ENCODE measurements at places on chromosomes 11 and 22.

- no peak for DNase-seq
Observed at GRCh38 chr22:50058906-50059880, 1.1 kb upstream of the TTLL8 start.

- DNase-seq = no peak
Observed at GRCh38 chr22:27108425-27109114, 451.2 kb downstream of the MIAT start.

DNA sequence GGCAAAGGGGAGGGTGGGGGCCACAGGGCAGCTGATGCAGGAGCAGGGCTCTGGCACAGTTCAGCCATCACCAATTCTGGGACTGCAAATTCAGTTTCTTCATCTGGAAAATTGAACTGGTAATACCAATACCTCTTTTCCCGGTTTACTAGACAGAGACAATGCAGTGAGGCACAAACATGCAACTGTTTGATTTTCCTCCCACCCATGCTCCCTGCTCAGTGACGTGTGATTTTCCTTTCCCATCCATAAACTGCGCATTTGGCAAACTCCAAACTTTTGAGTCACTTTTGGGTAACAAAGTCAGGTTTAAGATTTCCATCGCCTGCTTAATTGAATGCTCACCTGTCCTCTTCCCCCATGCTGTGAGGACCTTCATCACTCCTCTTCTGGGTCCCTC lies 23.2 kb downstream of the P2RY2 start:
- no peak for DNase-seq

- DNase-seq = no peak
Observed at GRCh38 chr11:17924713-17925112, 88.1 kb downstream of the SERGEF start.

- no peak for DNase-seq
Observed at GRCh38 chr11:135022454-135022853, 610.4 kb upstream of the B3GAT1 start.

DNA sequence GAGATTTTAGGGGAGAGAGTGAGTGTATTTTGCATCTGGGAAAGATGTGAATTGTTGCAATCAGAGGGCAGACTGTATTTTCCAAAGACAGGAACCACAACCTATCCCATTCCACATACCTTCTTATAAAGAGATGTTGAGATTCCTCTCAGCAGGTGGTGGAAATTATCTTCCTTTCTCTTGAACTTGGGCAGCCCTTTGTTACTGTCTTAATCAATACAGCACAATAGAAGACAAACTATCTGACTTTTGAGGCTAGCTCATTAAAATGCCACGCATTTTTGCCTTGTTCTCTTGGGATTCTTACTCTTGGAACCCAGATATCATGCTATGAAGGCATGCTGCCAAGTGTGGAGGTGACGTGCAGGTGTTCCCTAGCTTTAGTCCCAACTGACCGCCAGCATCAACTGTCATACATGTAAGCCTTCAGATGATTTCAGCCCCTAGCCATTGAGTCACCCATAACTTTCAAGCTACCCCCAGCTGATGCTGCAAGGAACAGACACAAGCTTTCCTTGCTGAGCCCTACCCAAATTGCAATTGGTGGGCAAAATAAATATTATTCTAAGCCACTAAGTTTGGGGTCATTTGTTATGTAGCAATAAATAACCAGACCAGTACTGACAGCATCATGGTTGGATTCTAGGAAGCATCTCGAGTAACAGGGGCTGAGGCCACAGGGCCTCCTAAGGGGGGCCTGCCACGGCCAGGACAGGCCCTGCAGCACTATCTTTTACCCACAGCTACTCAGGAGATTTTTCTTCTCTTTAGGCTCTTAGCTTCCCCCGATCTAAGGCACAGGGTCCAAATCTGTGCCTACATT lies 63.0 kb downstream of the RPL27A start:
- no peak for DNase-seq

DNA sequence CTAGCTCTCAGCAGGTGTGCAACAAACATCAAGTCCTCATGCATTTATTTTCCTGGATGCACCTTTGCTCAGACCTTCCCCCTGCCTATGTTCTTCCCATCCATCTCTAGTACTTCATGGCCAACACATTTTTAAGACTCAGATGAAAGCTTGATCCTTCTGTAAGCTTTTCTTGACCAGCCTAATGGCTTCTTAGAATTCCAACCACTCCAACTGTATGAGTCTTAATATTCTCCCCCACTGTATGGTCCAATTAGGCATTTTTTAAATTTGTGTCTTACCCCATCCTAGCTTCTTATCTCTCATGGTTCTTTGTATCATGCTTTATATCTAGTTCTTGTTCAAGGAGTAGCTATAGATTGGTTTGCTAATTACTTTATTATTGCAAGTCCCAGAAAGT lies 44.8 kb downstream of the TENM4 start:
- DNase-seq = no peak

- DNase-seq = no peak
Observed at GRCh38 chr11:95595973-95596489, 193.6 kb downstream of the FAM76B start.

DNA sequence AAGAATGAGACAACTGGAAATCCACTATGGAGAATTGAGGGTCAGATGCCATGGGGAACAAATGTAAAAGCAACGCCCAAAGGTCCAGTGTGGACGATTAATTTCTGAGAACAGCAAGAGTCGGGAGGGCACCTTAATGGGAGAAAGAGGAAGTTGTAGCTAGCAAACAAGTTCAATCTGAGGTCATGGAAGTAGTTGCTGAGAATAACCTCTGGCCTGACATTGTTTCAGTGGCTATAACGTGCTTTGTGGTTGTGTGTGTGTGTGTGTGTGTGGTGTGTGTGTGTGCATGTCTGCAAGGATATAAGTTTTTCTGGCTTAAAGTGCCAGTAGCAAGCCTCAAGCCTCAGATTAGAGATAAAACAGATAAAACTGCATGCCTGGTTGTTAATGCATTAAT lies 1630.1 kb upstream of the TENM4 start:
- DNase-seq = no peak

- DNase-seq = no peak
Observed at GRCh38 chr11:125429174-125429707, 66.8 kb downstream of the FEZ1 start.

GRCh38 chr22:49975543-49976389 lies 15.2 kb downstream of the PIM3 start:
- no peak for DNase-seq

GRCh38 chr11:24514219-24514594 lies 17.4 kb downstream of the LUZP2 start:
- DNase-seq = no peak

All from CD4-positive, CD25-positive, alpha-beta regulatory T cell (primary cell).